ENCODE measurements at places on chromosomes 4 and X.

DNA sequence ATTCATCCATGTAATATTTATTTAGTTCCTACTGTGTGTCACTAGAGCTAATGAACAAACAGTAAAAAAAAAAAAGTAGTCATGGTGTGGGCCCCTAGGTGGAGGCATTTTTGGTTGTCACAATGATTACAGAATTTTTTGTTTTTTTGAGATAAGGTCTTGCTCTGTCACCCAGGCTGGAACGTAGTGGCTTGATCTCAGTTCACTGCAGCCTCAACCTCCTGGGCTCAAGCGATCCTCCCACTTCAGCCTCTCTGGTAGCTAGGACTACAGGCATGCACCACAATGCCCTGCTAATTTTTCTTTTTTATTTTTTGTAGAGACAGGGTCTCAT lies 22.0 kb downstream of the DNAAF6 start:
- no peak for DNase-seq

GRCh38 chr4:25938366-25938765 lies 24.3 kb downstream of the SMIM20 start:
- DNase-seq: no peak

- no peak for DNase-seq
Measured at GRCh38 chr4:40337051-40337450, 1.9 kb downstream of the CHRNA9 start.

GRCh38 chr4:102585329-102585728 lies 84.2 kb downstream of the NFKB1 start:
- no peak for DNase-seq

DNA sequence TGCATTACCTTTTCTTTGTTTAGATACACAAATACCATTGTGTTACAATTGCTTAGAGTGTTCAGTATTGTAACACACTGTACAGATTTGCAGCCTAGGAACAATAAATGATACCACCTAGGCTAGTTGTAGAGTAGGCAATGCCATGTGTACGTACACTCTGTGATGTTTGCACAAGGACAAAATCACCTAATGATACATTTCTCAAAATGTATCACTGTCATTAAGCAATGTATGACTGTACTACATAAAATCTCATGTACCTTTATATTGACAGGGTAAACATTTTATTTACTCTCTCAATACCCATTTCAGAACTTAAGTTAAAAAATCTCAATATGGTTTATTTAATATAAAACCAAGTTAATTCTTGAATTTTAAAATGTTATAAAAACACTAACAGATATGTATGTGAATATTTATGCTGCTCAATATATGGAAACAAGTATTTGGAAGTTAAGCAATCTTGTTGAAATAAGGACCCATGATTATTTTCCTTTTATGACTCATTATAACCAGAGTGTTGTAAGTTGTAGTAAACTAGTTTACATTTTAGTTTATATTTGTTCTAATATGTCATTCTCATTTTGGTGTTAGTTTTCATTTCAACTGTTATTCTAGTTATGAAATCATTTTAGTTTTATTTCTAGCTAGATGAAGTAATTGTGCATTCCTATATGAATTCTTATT lies 409.2 kb downstream of the TLL1 start:
- no peak for DNase-seq

- no peak for DNase-seq
Measured at GRCh38 chr4:14667624-14668151, 334.6 kb upstream of the CPEB2 start.

DNA sequence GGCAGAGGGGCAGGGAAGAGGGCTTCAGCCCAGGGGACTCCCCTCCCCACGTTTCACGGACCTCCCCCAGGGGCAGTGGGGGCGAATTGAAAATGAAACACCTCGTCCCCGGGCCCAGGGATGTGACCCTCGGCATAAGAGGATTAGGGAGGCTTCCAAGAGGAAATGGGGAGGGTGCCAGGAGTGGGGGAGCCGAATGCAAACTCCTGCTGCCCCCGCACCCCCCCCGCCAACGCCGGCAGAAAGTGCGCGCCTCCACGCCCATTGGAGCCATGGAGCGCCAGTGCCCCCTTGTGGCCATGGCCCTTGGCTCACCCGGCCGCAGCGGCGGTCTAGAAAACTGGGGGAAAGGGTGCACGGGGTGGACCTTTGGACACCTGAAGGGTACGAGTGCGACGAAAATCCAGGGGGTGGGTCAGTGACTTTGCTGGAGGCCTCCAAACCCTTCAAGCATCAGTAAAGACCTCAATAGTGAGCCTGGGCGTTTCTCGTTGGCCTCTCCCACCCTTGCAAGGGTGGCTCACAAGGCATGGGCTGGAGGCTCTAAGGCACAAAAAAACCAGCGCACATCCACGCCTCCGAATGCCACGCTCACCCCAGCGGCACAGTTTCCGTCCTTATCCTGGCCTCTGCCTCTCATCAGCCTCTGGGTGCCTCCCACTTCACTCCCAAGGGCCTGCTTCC lies 120.8 kb upstream of the PJA1 start:
- DNase-seq: peak; percentile 64

DNA sequence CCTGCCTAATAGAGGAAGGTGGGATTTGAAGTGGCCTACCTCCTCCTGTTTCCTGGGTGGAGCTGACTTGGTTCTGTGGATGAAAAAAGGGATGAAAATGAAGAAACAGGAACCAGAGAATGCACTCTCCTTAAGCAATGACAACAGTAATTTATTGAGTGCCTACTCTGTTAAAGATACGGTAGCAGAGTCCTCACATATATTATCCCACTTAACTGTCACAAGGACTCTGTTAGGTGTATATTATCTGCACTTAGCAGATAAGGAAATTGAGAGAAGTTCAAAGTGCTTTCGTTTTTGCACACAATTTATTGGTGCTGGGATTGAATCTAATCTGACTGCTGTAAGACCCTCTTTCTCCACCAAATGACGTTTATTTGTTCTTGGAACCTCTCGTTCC lies 301.2 kb downstream of the PACRGL start:
- DNase-seq: no peak

GRCh38 chr4:103754844-103755243 lies 35.1 kb upstream of the TACR3 start:
- peak; percentile 9 for DNase-seq

- no peak for DNase-seq
Measured at GRCh38 chr4:113905301-113905700, 74.1 kb downstream of the ARSJ start.

DNA sequence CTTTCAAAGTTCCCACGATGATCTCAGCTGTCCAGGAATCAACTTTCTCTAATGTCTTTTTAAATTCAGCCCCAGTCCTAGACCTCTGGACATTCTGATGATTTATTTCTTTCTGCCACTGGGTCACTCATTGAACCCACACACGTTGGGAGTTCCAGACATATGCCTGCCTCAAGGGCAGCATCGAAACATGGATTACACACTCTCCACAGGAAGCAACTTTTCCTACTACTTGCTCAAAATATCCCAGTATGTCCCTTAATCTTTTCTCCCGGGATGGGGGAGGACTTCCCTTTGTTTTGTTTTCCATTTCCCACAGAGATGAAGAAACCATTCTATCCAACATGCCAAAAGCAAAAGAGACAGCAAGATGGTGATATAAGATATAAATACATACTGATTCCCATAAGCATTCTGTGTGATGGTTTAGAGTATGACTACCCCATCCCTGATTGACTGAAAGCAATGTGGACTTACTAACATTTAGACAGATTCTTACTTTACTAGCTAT lies 79.8 kb upstream of the PPARGC1A start:
- no peak for DNase-seq

GRCh38 chr4:74433541-74434172 lies 11.3 kb upstream of the AREG start:
- DNase-seq: no peak

GRCh38 chr4:25011135-25011866 lies 19.4 kb downstream of the LGI2 start:
- no peak for DNase-seq

DNA sequence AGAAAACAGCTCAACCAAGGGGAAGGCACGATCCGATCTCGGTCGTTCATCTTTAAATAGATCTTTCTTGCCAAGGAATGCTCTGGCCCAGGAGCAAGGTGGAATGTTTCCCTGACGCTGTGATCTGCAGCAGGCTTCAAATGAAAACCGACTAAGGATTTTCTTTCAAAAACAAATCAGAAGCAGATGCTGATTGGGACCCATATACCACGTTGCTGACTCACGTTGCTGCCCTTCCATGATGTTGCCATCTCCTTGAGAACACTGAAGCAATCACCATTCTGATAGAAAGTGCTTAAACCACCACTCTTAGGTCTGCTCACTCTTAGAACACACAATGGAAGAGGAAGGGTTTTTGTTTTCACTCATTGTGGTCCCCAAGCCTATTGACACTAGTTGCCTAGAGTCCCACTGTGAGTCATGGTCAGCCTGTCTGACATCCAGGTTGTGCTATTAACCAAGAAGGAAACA lies 26.1 kb downstream of the LAMTOR3 start:
- no peak for DNase-seq

DNA sequence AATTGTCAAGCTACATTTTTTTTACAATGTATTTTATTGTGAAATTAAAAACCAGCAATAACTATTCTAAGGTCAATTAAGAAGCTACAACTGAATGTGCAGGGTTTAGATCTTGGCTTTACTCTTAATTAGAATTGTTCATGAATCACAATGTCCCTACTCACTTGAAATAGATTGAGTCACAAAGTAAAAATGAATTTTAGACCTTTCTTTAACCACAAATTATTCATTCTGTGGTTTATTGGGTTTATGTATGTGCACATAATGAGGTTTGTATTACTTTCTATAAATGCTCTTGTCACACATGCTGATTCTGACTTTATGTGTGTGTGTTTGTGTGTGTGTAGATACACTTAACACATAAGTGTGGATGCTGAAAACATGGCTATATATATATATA lies 647.0 kb upstream of the AADAT start:
- no peak for DNase-seq

- DNase-seq: no peak
Measured at GRCh38 chr4:132384709-132385108, 764.4 kb upstream of the PCDH10 start.

DNA sequence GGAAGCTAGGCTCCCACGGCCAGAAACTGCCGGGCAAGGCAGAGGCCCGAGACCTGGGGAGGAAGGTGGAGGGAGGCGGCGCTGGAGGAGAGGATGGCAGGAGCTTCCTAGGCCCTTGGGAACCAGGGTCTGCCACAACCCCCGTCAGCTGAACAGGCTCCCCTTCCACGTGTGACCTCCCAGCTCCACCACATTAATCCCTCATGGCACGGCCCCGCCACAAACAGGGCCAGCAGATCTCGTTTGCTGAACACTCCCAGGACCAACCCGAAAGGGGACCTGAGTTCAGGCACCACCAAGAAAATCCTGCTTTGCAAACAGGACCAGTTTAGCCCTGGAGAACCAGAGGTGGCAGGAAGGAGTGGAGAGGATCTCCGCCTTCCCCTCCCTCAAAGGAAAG lies 62.7 kb downstream of the FHDC1 start:
- no peak for DNase-seq

DNA sequence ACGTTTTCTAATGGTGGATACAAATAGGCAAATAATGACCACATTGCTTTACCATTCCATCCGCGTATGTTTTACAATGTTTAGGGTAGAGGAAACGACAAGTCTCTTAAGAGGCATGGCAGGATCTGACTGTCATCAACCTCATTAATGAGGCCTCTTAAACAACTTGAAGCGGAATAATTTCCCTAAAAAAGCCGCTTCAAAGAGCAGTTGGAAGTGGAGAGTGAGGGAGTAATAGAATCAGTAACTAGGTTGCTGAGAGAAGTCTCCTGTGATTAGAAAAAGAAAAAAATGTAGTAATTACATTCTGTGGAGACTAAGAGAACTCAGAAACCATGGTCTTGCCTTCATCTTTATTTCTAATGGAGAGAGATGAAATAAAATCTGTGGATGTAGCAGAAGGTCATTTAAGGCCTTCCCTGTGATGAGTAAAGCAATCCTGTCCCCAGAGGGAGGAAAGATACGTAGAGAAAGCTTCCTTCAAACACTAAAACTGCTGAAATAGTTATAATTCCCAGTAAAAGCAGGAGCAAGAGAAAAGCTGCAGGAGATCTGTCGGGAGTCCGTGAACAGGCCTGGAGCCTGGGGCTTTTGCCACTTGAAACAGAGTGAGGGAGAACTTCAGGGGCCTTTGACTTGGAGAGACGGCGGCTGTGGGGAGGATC lies 11.1 kb upstream of the SEPSECS start:
- no peak for DNase-seq

- no peak for DNase-seq
Measured at GRCh38 chr4:80187677-80188076, 9.6 kb upstream of the PRDM8 start.

GRCh38 chr4:154029171-154029570 lies 240.3 kb upstream of the SFRP2 start:
- DNase-seq: no peak

DNA sequence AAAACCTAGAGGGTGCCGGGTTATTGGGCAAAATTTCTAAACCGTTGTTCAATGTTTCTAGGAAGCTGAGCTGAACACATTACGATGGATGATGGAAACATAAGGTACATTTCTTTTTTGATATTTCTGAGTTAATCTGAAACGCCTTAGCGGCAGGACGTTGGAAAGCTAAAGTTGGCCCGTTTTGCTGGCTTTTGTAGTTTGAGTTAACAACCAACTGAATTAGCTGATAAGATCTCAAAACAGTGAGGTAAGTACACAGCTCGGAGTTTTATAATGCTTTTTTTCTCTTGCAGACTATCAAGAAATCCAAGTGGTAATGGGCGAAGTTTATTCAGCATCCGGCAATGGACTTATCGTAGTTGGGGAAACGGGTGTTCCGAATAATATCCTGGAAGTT lies 73.5 kb downstream of the PRSS12 start:
- no peak for DNase-seq

DNA sequence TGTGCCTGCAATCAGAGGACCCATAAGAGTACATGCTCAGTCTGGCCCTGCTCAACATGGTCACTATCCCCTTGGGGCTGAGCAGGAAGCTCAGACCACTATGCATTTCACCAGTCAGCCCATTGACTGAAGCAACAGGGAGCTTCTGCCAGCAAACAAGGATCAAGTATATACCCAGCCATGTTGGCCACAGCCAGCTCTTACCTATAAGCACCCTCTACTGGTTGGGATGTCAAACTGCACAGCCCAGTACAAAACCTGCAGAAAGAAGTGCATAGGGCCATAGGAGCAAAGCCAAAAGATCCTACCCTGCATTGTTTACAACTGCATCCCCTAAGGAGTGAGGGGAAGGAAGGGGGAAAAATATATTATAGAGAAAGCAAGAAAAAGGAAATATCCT lies 214.4 kb upstream of the CPEB2 start:
- no peak for DNase-seq

- no peak for DNase-seq
Measured at GRCh38 chrX:74246524-74246923, 57.5 kb upstream of the ZCCHC13 start.

GRCh38 chr4:147777456-147778091 lies 45.7 kb downstream of the ARHGAP10 start:
- no peak for DNase-seq

GRCh38 chrX:111728096-111728495 lies 47.1 kb downstream of the ALG13 start:
- DNase-seq: no peak

GRCh38 chrX:107324493-107325310 lies 118.3 kb downstream of the DNAAF6 start:
- DNase-seq: peak; percentile 70

GRCh38 chr4:183758061-183758757 lies 99.1 kb downstream of the TRAPPC11 start:
- no peak for DNase-seq

GRCh38 chr4:90190525-90190924 lies 63.3 kb downstream of the CCSER1 start:
- DNase-seq: no peak

- DNase-seq: no peak
Measured at GRCh38 chr4:8688041-8688907, 95.7 kb downstream of the CPZ start.
